ENCODE measurements at places on chromosomes 6 and 20.

DNA sequence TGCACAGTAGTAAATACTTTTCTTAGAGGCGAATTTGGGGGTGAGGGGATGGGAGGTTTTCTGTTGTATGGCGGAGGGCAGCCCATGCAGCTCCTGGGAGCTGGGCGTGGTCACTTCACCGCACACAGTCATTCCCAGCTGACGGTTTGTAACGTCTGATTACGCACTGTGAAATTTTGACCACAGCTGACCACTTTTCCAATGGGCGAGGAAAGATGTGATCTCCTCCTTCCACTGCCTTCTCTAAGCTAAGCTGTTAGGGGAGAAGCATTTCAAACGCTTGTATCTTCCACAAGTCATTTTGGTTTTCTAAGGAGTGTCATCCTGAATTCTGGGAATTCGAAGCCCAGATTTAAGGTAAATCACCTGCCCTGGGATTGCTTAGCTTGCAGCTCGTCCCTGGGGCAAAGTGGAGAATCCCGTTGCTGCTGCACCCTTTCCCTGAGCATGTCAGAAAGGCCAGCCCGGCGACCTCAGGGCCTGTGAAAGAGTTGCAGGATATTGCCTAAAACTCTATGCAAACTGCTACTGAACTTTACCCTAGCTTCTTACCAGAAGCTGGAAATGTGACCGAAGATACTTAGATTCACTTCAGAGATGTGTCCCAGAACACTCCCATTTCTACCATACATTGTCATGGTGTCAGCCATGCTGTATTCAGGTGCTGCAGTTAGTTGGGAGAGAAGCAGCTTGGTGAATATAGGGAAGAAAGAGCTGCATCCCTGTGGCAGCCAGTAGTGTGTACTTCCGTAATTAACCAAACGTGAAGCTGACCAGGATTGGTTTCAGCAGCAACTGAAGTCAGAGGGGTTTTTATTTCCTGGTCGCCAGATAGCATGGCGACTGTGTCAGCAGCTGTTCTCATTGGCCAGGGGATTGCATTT is 58.9 kb downstream of the RREB1 start:
- DNase-seq = no peak

GRCh38 chr20:36631646-36632045 is 14.3 kb downstream of the SLA2 start:
- DNase-seq = no peak

DNA sequence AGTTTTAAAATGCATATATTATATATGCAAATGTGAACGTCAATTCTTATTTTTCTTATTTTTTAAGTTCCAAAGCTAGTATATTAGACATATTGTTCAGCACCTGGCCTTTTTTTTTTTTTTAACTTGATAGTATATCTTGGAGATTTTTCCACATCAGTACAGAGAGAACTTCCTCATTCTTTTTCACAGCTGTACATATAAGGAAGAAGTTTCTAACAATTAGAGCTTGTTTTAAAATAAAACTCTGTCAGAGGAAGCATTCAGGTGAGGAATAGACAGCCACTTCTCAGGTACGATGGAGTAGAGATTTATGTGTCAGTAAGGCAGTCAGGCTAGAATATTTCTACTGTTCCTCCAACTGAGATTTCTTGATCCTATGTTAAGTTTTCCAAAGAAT is 233.1 kb upstream of the SUPT3H start:
- DNase-seq = no peak

GRCh38 chr6:75221116-75221515 is 15.3 kb upstream of the COL12A1 start:
- DNase-seq = no peak

GRCh38 chr20:17810062-17810631 is 110.4 kb downstream of the BANF2 start:
- DNase-seq = no peak

- peak; percentile 81 for DNase-seq
Measured at GRCh38 chr6:28648035-28648877, 122.6 kb downstream of the GPX5 start.
